Activated naive CD4-positive, alpha-beta T cell treated with anti-CD3 and anti-CD28 coated beads, Interleukin-2, amount 50 U/mL, for 16 hours (primary cell): ENCODE measurements at places on chromosomes 3 and 15.

DNA sequence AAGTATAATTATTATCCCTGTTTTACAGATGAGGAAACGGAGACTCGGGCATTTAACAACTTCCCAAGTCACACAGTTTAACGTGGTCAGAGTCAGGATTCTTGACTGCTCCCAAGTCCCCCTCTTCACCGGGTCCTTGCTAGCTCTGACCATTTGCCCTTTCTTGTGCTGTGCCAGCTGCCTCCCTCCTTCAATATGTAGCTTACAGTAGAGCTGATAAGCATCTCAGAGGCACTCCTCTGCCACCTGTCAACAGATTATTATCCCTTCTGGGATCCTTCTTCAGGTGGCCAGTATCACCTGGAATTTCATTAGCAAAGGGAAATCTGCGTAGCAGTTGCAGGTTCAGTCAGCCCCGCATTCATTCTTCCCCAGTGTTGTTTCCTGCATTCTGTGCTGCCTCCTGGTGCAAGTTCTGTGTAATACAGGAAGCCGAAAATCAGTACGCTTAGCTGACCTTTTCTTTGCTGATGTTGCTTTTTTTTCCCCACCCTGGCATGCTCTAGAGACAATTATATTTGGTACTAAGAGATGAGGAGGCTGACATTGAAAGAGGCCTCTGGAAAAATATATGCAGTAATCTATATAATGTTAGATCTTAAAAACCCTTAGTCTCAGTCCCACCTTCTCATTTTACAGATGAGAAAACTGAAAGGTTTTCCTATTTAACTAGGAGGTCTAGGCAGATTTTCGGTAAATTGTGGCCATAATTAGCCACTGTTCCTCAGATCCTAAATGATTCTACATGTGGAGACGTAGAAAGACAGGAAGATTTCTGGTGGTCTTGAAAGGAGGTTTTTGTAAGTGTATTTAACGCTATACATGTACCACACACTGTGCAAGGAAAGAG lies 24.8 kb downstream of the TMOD2 start:
- peak; percentile 49 for DNase-seq

DNA sequence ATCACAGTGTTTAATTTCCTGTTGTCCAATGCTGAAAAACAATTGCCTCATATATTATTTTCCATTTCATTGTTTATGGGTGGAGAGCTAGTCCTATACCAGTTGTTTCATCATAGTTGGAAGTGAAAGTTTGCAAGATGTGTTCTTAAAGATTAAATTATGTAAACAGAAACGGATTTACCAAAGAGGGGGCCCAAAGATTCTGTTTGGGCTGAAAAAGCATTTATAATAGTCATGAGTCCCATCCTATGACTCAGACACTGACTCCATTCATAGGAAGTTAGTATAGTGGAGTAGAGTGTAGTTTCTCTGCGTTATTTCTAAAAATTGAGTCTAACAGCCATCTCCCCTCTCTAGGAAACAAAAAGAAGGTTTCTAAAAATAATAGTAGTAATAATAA lies 24.3 kb downstream of the NFKBIZ start:
- DNase-seq: no peak

GRCh38 chr3:4943549-4943948 lies 35.7 kb upstream of the BHLHE40 start:
- DNase-seq: no peak

DNA sequence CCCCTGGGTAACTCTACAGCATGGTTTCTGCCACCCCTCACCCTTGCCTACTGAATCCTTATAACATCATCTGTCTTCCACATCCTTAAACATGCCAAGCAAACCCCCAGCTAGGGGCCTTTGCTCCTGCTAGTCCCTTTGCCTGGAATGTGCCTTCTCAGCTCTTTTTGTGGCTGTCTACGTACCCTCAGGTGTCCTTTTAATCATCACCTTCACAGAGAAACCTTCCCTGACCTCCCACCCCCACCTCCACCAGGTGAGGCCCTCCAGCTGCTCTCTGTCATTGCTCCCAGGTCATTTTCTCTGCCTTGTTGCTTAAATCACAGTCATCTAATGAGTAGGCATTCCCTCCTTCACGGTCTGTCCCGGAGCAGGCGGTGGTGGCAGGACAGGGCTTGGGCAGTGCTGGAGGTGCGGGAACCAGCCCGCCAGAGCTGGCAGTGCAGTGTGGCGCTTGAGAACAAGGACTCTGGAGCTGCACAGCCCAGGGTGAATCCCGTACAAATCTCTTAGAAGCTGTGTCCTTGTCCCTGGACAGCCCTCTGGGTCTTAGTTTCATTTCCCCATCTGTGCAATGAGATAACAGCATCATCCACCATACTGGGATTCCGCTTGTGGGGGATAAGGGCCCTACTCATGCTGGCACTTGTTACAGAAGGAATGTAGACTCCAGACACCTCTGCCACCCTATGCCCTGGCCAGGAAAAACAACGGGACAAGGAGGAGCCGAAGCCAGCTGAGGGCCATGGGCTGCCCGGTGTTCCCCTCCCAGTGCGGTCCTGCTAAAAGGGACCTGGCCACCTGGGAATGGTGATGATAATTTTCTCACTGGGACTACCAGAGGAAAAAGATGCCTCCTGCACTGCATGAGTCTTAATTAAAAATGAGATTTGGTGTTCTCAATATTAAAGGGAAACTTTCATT lies 52.1 kb upstream of the IQSEC1 start:
- no peak for DNase-seq

DNA sequence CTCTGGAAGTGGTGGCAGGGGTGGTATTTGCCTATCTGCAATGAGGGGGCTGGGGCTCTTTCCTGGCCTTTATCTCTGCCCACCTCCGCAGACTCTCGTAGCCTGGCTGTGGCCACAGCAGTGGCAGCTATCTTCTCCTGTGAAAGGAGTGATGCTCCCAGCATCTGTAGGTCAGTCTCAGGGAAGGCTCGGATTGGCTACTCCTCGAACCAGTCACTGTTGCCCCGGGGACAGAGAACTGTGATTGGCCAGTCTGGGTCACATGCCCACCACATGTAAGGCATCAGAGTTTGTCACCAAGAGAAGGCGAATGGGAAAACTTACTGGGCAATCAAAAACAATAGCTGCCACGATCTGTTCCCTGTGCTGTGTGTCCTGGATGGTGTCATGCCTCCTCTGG lies 30.1 kb upstream of the FGD5 start:
- no peak for DNase-seq

GRCh38 chr3:14505001-14505802 lies 34.9 kb downstream of the GRIP2 start:
- DNase-seq: no peak

GRCh38 chr3:127549826-127550467 lies 40.6 kb downstream of the TPRA1 start:
- no peak for DNase-seq

DNA sequence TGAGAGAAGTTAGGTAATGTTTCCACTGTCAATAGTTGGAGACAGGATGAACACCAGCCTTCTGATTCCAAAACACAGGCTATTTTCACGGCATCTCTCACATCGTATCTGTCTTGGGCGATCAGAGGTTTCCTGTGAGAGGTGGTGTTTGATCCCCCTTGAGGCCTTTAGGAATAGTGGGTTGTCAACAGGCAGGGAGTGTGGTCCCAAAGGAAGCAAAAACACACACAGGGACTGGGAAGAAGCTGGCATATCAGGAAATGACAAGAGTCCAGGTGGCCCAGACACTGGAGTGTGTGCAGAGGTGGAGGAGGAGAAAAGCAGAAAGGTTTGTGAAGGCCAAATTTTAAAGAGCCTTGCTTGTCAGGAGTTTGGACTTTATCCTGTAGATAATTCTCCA lies 6.6 kb upstream of the MAGEF1 start:
- no peak for DNase-seq

- no peak for DNase-seq
Measured at GRCh38 chr3:99929745-99930139, 112.1 kb downstream of the CMSS1 start.

GRCh38 chr3:101865751-101866509 lies 16.6 kb downstream of the NFKBIZ start:
- no peak for DNase-seq

DNA sequence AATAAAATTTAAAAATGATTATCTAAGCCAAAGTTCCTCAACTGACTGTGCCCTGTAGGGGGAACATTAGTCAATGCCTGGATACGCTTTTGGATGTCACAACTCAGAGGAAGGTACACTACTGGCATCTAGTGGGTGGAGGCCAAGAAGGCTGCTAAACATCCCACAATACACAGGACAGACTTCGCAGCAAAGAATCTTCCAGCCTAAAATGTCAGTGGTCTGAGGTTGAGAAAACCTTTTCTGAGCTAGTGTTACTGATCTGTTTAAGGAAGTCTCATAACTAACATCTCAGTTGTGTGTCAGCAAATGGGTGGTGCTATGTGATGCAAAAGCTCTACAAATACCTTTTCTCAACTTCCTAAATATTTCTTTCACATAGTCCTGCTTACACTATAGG lies 20.9 kb upstream of the LDHAL6B start:
- no peak for DNase-seq

GRCh38 chr3:147390589-147391569 lies 15.5 kb downstream of the ZIC4 start:
- no peak for DNase-seq

DNA sequence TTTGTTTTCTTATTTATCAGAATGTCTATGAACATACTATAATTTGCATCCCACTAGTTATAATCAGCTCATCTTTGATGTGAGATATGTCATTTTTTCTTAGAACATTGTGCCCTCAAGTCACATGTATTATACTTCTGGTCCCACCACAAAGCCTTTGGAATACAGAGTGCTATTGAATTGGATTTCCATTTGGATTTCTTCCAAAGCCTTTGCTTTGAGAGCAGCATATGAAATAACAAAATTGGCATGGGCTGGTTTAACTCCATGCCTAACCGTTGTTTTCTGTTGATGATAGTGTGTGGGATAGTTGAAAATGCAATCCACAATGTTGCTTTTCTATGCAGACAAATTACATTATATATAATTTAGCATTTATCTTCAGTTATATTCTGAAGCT lies 284.5 kb upstream of the PLSCR5 start:
- DNase-seq: no peak

DNA sequence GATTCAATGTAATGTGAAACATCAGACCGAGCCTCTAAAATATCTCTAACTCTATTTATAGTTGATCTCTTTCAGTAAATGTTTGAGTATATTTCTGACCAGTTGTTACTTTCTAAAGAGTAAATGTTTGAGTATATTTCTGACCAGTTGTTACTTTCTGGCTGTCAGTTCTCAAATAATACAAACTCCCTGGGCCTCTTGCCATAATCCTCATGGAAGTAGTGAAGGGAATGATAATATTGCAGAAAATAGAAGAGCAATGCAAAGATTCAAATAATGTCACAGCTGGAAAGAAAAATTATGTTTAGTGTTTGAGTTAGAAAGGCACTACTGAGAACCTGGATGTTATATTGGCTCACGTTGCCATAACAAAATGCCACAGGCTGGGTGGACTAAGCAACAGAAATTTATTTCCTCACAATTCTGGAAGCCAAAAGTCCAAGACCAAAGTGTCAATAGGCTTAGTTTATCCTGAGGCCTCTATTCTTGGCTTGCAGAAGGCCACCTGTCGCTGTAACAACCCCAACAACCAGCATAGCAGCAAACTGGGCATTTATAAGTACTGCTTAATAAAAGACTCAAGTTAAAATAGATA lies 470.6 kb upstream of the BCHE start:
- no peak for DNase-seq

DNA sequence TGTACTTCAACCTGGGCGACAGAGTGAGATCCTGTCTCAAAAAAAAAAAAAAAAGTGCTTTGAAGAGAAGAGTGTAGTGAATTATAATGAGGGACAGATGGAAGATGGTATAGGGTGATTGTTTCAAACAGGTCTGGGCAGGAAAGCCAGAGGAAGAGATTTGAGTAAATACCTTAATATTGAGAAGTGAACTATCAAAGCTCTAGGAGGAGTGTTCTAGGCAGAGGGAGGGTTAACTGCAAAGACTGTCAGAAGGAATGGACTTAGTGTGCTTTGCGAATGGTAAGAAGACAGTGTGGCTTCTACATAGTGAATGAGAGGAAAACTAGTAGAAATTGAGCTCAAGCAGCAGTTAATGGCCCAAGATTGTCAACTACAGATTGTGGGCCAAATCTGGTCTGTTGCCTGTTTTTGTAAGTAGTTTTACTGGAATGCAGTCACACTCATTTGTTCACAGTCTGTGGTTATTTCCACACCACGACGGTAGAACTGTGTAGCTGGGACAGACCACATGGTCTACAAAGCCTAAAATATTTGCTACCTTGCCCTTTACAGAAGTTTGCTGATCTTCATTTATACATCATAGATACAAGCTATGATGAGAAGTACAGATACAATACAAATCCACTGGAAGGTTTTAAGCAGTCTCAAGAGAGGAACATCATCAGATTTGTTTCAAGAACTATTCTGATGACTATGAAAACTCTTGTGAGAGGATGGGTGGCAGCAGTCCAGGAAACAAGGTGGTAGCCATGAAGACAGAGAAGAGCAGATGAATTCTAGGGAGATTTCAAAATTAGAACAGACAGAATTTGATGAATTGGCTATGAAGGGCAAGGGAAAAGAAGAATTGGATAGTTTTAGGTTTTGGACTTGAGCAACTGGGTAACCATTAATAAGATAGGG lies 16.5 kb upstream of the USP50 start:
- no peak for DNase-seq

- no peak for DNase-seq
Measured at GRCh38 chr3:126252373-126252772, 72.0 kb upstream of the ALDH1L1 start.

DNA sequence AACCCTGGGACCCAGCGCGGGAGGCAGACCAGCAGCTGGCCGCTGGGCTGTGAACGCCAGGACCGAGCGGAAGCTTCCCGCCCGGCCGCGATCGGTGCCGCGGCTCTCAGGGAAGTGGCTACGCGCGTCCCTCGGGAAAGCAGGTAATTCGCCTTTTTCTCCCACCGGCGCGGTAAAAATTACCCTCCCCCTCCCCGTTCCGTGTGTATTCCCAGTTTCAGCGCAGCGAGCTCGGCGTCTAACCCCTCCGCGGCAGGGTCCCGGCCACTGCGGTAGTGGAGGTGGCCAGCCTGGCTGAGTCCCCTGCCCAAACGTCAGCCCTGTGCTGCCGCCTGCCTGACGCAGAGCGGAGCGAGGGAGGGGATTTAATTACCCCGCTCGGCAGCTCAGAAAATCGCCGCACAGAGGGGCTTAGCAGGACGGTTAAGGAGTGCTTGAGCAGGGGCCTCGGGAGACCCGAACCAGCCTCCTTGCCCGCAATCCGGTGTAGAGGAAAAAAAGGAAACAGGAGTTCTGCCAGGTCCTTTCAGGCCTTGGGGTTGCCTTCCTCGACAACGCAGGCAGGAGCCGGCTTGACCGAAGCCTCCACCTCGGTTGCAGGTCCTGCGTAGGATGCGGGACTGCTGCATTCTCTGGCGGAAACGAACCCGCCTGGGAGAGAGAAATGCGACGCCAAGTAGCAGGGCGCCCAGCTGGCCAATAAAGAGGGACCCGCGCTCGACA lies 2.9 kb downstream of the GATA2 start:
- no peak for DNase-seq

GRCh38 chr3:46266598-46266997 lies 24.3 kb downstream of the CCR3 start:
- no peak for DNase-seq
